ENCODE measurements at places on chromosomes 4 and X. TPM values are rescaled to one million over a fixed set of nuclear protein-coding genes. Genes with fewer than 3 reads are reported as not detected.

Gene SMIM14
- total RNA-seq = 4.6 TPM

DNA sequence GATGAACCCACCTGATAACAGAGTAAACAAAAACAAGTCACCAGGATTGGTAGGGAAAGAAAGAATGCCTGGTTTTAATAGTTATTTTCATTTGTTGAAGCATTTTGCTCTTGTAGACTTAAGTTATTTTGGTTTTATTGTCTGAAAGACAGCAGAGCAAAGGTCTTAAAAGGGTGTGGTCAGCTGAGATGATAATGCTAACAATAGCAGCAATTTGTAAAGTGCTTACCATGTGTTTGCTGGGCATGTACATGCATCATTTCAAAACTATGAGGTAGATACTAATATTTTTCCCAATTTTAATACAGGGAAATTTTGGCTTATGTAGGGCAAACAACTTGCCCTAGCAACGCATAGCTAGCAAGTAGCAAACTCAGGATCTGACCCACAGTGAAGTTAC is 46.8 kb upstream of the SLC10A4 start:
- H3K27me3 ChIP-seq = no peaks in the 10 kb centered on the region
- no peaks in the 10 kb centered on the region for H3K4me1 ChIP-seq
- DNase-seq = no peak
- no peak overlapping the region for H3K27ac ChIP-seq

GRCh38 chr4:6267573-6267972 is 2.1 kb upstream of the WFS1 start:
- no peaks in the 10 kb centered on the region for H3K27me3 ChIP-seq
- peaks cover 8% of the 10 kb centered on the region for H3K4me1 ChIP-seq
- no peaks in the 10 kb centered on the region for H3K36me3 ChIP-seq
- no peak overlapping the region for H3K27ac ChIP-seq

DNA sequence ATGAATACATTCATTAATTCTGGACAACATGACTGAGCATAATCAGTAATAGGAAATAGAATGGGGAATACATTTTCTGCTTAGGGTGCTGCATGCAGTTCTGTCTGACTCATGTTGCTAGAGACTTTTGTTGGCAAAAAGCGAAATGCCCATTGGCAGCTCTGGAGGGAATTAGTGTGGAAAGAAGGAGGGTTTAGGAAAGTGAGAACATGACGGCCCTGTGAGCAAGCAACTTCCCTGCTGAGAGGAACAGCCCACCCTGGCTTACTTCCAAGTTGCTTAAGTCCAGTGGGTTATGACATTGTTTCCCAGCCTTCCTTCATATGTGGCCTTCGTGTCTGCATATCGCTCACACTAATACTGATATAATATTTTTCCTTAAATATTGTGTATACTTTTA is 13.8 kb downstream of the MAD2L1 start:
- no peaks in the 10 kb centered on the region for H3K4me1 ChIP-seq
- no peak overlapping the region for H3K27ac ChIP-seq
- H3K27me3 ChIP-seq = no peaks in the 10 kb centered on the region
- H3K4me3 ChIP-seq = no peak overlapping the region

Gene RAB41
- total RNA-seq = not detected

- H3K27me3 ChIP-seq = no peaks in the 10 kb centered on the region
- no peak for DNase-seq
- H3K4me3 ChIP-seq = no peak overlapping the region
- H3K4me1 ChIP-seq = no peaks in the 10 kb centered on the region
- H3K27ac ChIP-seq = no peak overlapping the region
Observed at GRCh38 chr4:123109139-123109538, 186.7 kb upstream of the NUDT6 start.

Gene PDCL2
- total RNA-seq = not detected

Gene ADGRG2
- total RNA-seq = not detected

DNA sequence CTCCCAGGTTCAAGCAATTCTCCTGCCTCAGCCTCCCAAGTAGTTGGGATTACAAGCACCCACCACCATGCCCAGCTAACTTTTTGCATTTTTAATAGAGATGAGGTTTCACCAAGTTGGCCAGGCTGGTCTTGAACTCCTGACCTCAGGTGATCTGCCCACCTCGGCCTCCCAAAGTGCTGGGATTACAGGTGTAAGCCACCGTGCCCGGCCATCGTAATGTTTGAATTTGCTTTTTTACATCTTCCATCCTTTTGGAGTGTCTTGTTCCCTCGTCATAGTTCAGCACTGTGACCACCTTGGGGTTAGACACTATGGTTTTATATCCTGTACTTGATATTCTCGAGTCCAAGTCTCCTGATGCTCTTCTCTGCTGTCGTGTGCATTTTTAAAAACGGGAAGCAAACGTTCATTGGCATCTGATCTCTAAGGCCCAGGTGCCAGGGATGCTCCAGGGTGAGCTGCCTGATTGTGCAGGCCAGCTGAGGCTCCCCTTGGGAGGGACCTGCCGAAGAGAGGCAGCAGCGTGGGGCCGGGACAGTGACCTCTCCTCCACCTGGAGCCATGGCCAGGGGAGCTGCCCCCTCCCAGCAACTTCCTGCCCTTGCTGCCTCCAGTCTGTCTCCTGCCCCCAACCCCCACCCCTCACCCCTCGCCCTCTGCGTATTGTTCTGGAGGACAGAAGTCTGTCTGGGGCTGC is 16.7 kb downstream of the DGKQ start:
- no peak overlapping the region for H3K27ac ChIP-seq
- no peaks in the 10 kb centered on the region for H3K36me3 ChIP-seq
- DNase-seq = no peak
- no peaks in the 10 kb centered on the region for H3K4me1 ChIP-seq
- H3K27me3 ChIP-seq = no peaks in the 10 kb centered on the region

DNA sequence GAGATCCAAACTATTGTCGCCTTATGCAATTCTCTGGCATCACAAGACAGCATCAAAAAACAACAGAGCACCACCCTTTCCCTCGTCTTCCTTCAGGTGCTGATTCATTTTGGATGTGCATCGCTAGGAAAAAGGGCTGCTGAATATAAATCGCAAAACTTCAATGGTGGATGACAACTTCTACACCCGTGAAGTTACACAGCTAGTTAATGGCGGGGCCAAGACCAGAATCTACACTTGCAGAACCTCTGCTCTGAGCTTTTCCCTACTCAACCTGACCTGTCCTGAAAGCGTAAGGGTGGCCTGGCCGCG is 674 bp downstream of the GNPDA2 start:
- peak overlapping the region; percentile 73 for H3K4me3 ChIP-seq
- H3K27ac ChIP-seq = peak overlapping the region; percentile 73
- no peak for DNase-seq
- H3K27me3 ChIP-seq = no peaks in the 10 kb centered on the region
- peaks cover 18% of the 10 kb centered on the region for H3K4me1 ChIP-seq
- no peaks in the 10 kb centered on the region for H3K36me3 ChIP-seq

DNA sequence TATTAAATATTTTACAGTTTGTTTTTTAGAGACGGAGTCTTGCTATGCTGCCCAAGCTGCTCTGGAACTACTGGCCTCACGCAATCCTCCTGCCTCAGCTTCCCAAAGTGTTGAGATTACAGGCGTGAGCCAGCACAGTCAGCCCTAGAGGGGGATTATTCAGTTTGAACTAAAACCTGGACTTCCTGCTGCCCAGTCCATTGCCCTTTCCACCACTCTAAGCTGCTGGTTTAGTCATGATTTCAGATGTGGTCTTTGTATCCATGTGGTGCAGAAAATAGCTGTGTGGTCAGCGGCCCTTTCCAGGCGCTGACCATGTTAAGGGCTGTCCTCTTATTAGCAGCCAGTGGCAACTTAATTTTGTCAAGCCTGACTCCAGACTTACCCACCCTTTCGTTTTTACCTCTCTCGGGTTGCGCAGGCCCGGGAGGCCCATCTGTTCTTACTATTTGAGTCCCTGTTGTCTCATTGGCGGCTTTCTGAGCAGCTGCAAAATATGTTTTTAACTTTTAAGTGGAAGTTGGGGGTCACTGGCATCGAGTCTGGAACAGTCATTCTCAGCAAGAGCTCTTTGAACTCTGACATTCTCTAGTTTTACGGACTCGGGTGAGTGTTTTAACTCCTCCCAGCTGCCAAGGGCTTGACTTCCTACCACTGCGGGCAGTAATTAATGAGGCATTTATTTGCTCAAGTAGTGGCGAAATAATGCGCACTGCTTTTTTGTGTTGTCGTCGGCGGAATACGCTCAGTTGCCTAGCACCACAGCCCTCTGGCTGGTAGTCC is 773 bp upstream of the VMA21 start:
- H3K36me3 ChIP-seq = no peaks in the 10 kb centered on the region
- H3K4me1 ChIP-seq = peaks cover 21% of the 10 kb centered on the region
- peak overlapping the region; percentile 82 for H3K4me3 ChIP-seq
- peak overlapping the region; percentile 92 for H3K27ac ChIP-seq

- no peaks in the 10 kb centered on the region for H3K4me1 ChIP-seq
- H3K36me3 ChIP-seq = no peaks in the 10 kb centered on the region
- H3K27ac ChIP-seq = no peak overlapping the region
- no peak for DNase-seq
- H3K27me3 ChIP-seq = no peaks in the 10 kb centered on the region
- no peak overlapping the region for H3K4me3 ChIP-seq
Observed at GRCh38 chr4:122163767-122164166, 11.6 kb downstream of the BLTP1 start.

GRCh38 chr4:166169111-166169510 is 296.1 kb downstream of the TLL1 start:
- H3K4me3 ChIP-seq = no peak overlapping the region
- H3K27ac ChIP-seq = no peak overlapping the region
- no peak for DNase-seq
- H3K27me3 ChIP-seq = no peaks in the 10 kb centered on the region
- no peaks in the 10 kb centered on the region for H3K36me3 ChIP-seq

Gene NPNT
- not detected for total RNA-seq

Gene XAGE1A
- not detected for total RNA-seq

DNA sequence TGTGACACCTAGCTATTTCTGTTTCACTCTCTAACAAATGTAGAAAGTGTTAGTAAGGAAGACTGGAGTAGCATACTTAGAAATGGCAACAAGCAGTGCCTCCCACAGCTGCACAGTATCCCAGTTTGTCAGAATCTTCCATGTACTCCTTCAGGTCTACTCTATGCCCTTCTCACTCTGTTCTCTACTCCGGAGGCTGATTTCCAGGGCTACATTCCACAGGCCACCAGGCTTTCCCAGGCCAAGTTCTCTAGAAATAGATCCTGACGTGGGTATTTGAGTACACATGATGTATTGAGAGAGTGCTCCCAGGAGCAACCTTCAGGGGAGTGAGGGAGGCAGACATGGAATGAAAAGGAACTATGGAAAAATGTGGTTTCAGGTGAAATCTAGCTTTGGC is 177.3 kb upstream of the GK2 start:
- no peaks in the 10 kb centered on the region for H3K27me3 ChIP-seq
- H3K27ac ChIP-seq = no peak overlapping the region
- H3K4me3 ChIP-seq = no peak overlapping the region
- no peaks in the 10 kb centered on the region for H3K36me3 ChIP-seq
- DNase-seq = no peak

- H3K27me3 ChIP-seq = no peaks in the 10 kb centered on the region
- H3K4me3 ChIP-seq = no peak overlapping the region
- no peaks in the 10 kb centered on the region for H3K4me1 ChIP-seq
- DNase-seq = no peak
Observed at GRCh38 chr4:121714548-121714947, 17.8 kb upstream of the ANXA5 start.

DNA sequence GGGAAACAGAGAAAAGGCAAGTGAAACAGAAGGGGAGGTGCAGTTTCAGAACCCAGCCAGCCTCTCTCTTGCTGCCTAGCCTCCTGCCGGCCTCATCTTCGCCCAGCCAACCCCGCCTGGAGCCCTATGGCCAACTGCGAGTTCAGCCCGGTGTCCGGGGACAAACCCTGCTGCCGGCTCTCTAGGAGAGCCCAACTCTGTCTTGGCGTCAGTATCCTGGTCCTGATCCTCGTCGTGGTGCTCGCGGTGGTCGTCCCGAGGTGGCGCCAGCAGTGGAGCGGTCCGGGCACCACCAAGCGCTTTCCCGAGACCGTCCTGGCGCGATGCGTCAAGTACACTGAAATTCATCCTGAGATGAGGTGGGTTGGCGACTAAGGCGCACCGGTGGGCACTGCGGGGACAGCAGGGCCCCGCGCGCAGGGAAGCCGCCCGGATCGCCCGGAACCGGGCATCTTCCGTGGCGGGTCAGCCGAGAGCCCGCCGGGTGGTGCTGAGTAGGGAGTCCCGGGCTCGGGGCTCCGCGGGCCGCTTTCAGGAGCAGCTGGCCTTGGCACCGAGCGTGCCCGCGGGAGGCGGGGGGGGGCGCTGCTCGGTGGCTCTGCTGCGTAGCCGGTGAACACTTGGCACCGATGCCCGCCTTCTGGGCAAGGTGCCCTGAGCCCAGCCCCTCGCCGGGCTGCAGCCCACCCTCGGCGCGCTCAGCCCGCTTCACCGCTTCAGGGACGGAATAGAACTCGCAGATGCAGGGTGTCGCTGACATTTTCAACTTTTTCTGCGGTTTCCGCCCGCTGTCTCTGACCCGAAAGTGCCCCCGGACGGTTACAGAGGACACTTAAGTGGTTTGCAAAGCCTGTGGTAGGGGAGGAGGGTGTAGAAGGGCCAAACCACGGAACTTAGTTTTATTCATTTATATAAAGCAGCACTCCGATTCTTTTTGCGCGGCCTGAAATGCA is at the start of gene CD38:
CD38 (plus strand) TSS at position 40 of the 953 bp plus-strand sequence; CDS start at position 127, 87 bp downstream.
- H3K36me3 ChIP-seq = no peaks in the 10 kb centered on the region
- H3K4me1 ChIP-seq = peaks cover 12% of the 10 kb centered on the region
- peak within 1 kb of the TSS; percentile 65 for H3K27ac ChIP-seq
- peak; percentile 34 for DNase-seq
- no peaks in the 10 kb centered on the region for H3K27me3 ChIP-seq
- peak within 1 kb of the TSS; percentile 71 for H3K4me3 ChIP-seq

Gene PHKA1
- total RNA-seq = 0.24 TPM

DNA sequence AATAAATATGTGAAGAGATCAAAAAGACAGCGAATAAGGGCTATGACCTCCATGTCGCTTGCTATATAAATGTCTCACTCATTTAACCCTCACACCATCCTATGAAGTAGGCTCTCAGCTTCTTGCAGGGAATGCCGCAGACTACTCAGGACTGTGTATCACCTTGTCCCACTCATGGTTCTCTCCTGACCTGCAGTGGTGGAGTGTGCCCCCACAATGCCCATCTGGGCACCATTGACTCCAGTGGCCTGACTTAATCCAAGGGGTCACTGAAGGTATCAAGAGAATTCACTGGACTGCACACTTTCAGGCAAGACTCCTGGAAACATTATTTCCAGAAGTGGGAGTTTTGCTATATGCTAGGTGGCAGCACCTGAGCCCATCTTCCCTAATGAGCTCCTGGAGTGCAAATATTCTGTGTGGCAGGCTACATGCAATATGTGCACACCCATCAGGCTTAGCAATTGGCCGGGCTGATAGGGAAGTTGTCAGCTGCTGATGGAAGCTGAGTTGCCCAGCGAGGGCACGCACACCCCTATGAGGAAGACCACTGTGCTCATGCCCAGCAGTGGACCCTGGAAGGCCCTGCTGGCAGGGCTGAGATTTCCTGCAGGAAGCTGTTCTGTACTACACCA is 8.2 kb upstream of the EFNB1 start:
- no peak overlapping the region for H3K27ac ChIP-seq
- H3K36me3 ChIP-seq = no peaks in the 10 kb centered on the region
- H3K4me1 ChIP-seq = no peaks in the 10 kb centered on the region
- no peak for DNase-seq
- no peak overlapping the region for H3K4me3 ChIP-seq

- H3K36me3 ChIP-seq = no peaks in the 10 kb centered on the region
- H3K27ac ChIP-seq = no peak overlapping the region
- no peak overlapping the region for H3K4me3 ChIP-seq
- DNase-seq = no peak
Observed at GRCh38 chr4:164616961-164617360, 137.0 kb upstream of the SMIM31 start.

GRCh38 chrX:103215425-103215991 is 600 bp downstream of the BEX4 start:
- DNase-seq = peak; percentile 43
- H3K4me3 ChIP-seq = peak overlapping the region; percentile 61
- no peaks in the 10 kb centered on the region for H3K4me1 ChIP-seq
- H3K36me3 ChIP-seq = no peaks in the 10 kb centered on the region
- no peaks in the 10 kb centered on the region for H3K27me3 ChIP-seq

Gene NPY2R
- total RNA-seq = not detected

Gene LGI2
- not detected for total RNA-seq

Gene TMSB15A
- not detected for total RNA-seq

Gene FHIP1A
- total RNA-seq = not detected

Measured in naive thymus-derived CD4-positive, alpha-beta T cell (primary cell).